ENCODE measurements at places on chromosomes 16 and 17.

- H3K36me3 ChIP-seq: no peaks in the 10 kb centered on the region
- no peak overlapping the region for H3K27ac ChIP-seq
- no peak for DNase-seq
- no peak overlapping the region for H3K4me3 ChIP-seq
- H3K27me3 ChIP-seq: no peaks in the 10 kb centered on the region
Measured at GRCh38 chr17:64202683-64203344, 60.2 kb downstream of the TEX2 start.

DNA sequence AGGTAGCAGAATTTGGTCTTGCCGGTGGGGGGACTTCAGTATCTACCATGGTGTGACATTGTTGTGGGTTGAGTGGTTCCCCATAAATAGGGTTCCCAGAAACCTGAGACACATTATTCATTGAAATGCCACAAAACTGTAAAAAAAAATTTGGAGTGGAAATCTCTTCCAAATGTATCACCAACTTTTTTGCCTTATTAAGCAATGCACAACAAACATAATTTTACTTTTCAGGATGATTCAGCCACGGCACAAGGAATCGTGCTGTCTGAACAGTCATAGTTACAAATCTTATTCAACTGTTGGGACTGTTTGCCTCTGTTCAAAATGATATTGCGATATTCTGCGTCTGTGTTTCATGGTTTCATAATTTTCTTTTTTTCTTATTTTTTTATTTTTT lies 181.2 kb downstream of the NTN1 start:
- no peaks in the 10 kb centered on the region for H3K36me3 ChIP-seq
- no peak for DNase-seq
- H3K4me3 ChIP-seq: no peak overlapping the region
- no peak overlapping the region for H3K27ac ChIP-seq

- no peaks in the 10 kb centered on the region for H3K36me3 ChIP-seq
- H3K4me1 ChIP-seq: no peaks in the 10 kb centered on the region
- no peak overlapping the region for H3K27ac ChIP-seq
- no peaks in the 10 kb centered on the region for H3K27me3 ChIP-seq
Measured at GRCh38 chr17:80577876-80578570, 33.4 kb downstream of the RPTOR start.

- no peak overlapping the region for H3K27ac ChIP-seq
- no peak for DNase-seq
- H3K4me1 ChIP-seq: no peaks in the 10 kb centered on the region
Measured at GRCh38 chr17:31171701-31172100, 76.9 kb downstream of the NF1 start.

GRCh38 chr17:4541328-4542002 lies 13.7 kb downstream of the MYBBP1A start:
- H3K27ac ChIP-seq: peak overlapping the region; percentile 37
- no peak for DNase-seq
- no peaks in the 10 kb centered on the region for H3K27me3 ChIP-seq
- H3K36me3 ChIP-seq: peaks cover 88% of the 10 kb centered on the region

GRCh38 chr17:50322271-50322670 lies 23.7 kb upstream of the XYLT2 start:
- H3K27ac ChIP-seq: no peak overlapping the region
- peaks cover 21% of the 10 kb centered on the region for H3K4me1 ChIP-seq
- DNase-seq: no peak
- H3K27me3 ChIP-seq: no peaks in the 10 kb centered on the region
- H3K4me3 ChIP-seq: no peak overlapping the region
- no peaks in the 10 kb centered on the region for H3K36me3 ChIP-seq

GRCh38 chr16:77406680-77407079 lies 28.2 kb downstream of the ADAMTS18 start:
- H3K36me3 ChIP-seq: no peaks in the 10 kb centered on the region
- H3K4me1 ChIP-seq: no peaks in the 10 kb centered on the region
- no peaks in the 10 kb centered on the region for H3K27me3 ChIP-seq
- no peak for DNase-seq
- H3K27ac ChIP-seq: no peak overlapping the region

DNA sequence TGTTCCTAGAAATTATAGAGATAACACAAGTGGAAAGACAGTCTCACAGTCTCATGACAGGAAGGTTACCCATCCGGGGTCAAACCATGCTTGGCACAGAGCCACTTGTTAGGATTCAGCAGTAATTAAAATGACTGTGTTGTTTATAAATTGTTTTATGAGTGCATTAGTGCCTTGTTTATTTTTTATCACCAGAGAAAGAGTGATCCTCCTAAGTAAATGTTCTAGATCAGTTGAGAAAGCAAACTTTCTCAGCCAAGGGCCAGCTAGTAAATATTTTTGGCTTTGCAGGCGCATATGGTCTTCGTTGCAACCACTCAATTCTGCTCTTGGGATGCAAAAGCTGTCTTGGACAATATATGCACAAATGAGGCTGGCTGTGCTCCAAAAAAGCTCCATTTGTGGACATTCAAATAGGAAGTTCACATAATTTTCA lies 253.9 kb upstream of the CACNG5 start:
- H3K36me3 ChIP-seq: no peaks in the 10 kb centered on the region
- no peak overlapping the region for H3K4me3 ChIP-seq
- no peaks in the 10 kb centered on the region for H3K27me3 ChIP-seq

GRCh38 chr16:12435018-12435417 lies 368.7 kb downstream of the CPPED1 start:
- no peaks in the 10 kb centered on the region for H3K4me1 ChIP-seq
- no peak for DNase-seq
- no peaks in the 10 kb centered on the region for H3K27me3 ChIP-seq

DNA sequence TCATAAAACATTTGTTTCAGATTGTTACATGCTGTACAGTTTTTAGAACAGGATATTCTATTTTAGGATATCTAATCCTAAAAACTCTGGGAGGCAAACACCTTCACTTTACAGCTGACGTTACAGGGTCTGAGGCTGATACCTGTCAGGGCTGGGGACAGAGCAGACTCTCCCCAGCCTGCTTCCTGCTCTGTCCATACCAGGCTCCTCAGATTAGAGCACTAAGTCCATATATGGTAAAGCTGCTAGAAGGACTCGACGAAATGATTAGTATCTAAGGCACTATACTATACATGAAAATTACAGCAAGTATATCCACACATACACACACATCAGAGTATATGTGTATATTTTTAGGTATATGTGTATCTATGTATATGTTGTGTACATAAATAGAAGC lies 125.2 kb downstream of the ZFHX3 start:
- DNase-seq: no peak
- H3K4me1 ChIP-seq: peaks cover 15% of the 10 kb centered on the region
- no peak overlapping the region for H3K27ac ChIP-seq
- no peaks in the 10 kb centered on the region for H3K27me3 ChIP-seq

DNA sequence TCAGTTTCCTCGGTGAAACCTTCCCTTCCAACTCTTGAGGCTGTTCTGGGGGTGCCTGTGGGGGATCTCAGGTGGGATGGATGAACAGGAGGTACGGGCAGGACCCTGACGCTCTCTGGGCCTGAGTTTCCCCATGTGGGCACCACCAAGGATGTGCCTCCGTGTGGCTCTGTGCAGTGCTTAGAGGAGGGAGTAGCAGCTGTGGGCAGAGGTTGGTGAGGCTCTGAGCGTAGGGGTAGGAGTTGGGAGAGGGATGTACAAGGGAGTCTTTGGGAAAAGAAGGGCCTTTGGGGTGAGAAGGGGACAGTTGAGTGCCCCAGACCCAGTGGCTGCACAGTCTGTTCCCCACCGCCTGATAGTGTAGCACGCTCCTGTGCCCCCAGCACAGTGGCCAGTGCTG lies 59.1 kb downstream of the SNX20 start:
- DNase-seq: no peak
- H3K4me1 ChIP-seq: peaks cover 12% of the 10 kb centered on the region
- no peak overlapping the region for H3K27ac ChIP-seq
- H3K27me3 ChIP-seq: no peaks in the 10 kb centered on the region
- H3K36me3 ChIP-seq: no peaks in the 10 kb centered on the region

DNA sequence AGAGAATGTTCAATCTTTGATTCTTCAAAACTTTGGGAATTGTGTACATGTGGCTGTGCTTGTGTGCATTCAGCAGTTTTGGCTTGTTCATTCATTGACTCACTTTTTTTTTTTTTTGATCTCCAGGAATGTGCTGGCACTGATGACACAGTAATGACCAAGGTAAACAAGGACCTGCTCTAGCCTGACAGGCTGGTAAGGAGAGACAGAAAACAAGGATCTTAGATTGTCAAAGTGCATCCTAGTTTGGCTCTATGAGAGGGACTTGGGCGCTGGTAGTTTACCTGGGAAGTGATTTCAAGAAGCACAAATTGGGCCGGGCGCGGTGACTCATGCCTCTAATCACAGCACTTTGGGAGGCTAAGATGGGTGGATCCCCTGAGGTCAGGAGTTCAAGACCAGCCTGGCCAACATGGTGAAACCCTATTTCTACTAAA lies 233.1 kb upstream of the WSCD1 start:
- H3K27ac ChIP-seq: no peak overlapping the region
- no peak overlapping the region for H3K4me3 ChIP-seq
- no peaks in the 10 kb centered on the region for H3K27me3 ChIP-seq

DNA sequence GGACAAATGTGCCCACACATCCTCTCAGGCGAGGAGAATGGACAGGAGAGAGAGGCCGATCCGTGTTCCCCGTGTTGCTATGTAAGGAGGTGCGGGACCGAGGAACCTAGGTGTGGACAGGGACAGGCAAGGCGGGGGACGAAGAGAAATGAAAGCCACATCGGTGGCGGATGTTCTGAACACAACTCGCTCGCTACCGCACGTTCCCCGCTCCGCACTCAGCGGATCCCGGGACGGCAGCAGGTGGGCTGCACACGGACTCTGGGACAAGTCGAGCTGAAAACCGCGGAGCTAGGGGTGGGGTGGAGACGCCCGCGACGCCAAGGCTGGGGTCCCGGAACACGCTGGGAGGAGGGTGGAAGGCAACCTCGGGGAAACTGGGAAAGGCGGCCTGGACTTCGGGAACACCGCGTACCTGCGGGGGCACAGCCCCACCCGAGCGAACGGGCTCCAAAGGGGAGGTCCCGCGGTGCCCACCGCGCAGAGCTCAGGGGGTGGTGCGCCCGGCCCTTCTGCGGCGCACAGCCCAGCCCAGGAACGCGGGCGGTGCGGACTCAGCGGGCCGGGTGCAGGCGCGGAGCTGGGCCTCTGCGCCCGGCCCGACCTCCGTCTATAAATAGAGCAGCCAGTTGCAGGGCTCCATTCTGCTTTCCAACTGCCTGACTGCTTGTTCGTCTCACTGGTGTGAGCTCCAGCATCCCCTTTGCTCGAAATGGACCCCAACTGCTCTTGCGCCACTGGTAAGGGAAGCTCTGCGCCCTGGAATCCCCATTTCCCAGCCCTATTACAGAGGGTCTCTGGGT lies at the start of gene MT1E:
Gene MT1E (plus strand): TSS at position 642 of the 803 bp plus-strand sequence. CDS start 71 bp downstream, at position 713.
- peak within 1 kb of the TSS; percentile 62 for H3K4me3 ChIP-seq
- peaks cover 28% of the 10 kb centered on the region for H3K4me1 ChIP-seq
- no peaks in the 10 kb centered on the region for H3K27me3 ChIP-seq
- H3K27ac ChIP-seq: peak within 1 kb of the TSS; percentile 90

GRCh38 chr17:66964930-66965800 lies 658 bp downstream of the CACNG4 start:
- peaks cover 29% of the 10 kb centered on the region for H3K4me1 ChIP-seq
- H3K4me3 ChIP-seq: peak overlapping the region; percentile 52
- H3K27me3 ChIP-seq: peaks cover 95% of the 10 kb centered on the region
- no peak for DNase-seq
- H3K27ac ChIP-seq: no peak overlapping the region
- H3K36me3 ChIP-seq: no peaks in the 10 kb centered on the region

GRCh38 chr17:8739097-8739496 lies 5.5 kb downstream of the CCDC42 start:
- no peaks in the 10 kb centered on the region for H3K36me3 ChIP-seq
- DNase-seq: no peak
- H3K27me3 ChIP-seq: no peaks in the 10 kb centered on the region
- no peak overlapping the region for H3K4me3 ChIP-seq

DNA sequence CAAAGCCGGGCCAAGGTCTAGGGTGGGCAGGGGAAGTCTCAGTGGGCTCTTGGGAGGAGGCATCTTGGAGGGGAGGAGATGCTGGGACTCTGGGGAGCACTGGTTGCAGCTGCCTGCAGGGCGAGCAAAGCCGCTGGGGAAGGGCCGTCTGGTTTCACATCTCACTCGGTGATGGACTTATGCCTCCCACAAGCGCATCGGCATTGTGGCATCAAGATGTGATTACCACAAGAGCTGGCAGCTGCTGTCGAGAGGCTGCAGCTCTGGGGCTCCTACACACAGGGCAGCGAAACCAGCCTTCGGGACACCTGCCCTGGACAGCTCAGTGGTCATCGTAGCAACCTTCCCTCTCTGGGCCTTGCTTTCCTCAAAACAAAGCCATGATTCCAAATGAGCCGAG lies 3.1 kb upstream of the KCNJ12 start:
- H3K4me3 ChIP-seq: no peak overlapping the region
- no peak for DNase-seq
- H3K27ac ChIP-seq: no peak overlapping the region
- peaks cover 34% of the 10 kb centered on the region for H3K4me1 ChIP-seq
- no peaks in the 10 kb centered on the region for H3K36me3 ChIP-seq

GRCh38 chr17:52147431-52147830 lies 11.1 kb downstream of the CA10 start:
- peaks cover 5% of the 10 kb centered on the region for H3K4me1 ChIP-seq
- no peaks in the 10 kb centered on the region for H3K36me3 ChIP-seq
- H3K4me3 ChIP-seq: no peak overlapping the region
- no peak overlapping the region for H3K27ac ChIP-seq
- H3K27me3 ChIP-seq: no peaks in the 10 kb centered on the region

DNA sequence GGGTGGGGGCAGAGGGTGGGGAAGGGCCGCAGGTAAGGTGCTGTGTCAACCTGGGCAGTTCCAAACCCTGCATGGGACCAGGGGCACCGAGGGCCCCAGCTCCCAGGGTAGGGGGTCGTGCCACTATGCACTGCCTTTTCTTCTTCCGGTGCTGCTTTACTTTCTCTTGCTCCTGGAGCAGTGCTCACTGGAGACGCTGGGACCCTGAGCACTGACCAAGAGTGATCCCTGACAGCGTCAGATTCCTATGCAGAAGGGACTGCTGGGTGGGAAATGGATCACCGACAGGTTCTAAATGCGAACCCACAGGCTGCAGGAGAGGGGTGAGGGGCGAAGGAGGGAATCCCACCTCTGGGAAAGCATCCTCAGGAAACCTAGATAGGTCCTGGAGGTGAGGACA lies 470.1 kb downstream of the SOX9 start:
- H3K27ac ChIP-seq: peak overlapping the region; percentile 58
- peak overlapping the region; percentile 79 for H3K4me3 ChIP-seq
- no peaks in the 10 kb centered on the region for H3K36me3 ChIP-seq
- DNase-seq: no peak
- H3K27me3 ChIP-seq: peaks cover 33% of the 10 kb centered on the region

- no peaks in the 10 kb centered on the region for H3K36me3 ChIP-seq
- no peaks in the 10 kb centered on the region for H3K27me3 ChIP-seq
- DNase-seq: no peak
- H3K27ac ChIP-seq: peak overlapping the region; percentile 99
Measured at GRCh38 chr16:24540602-24541210, 1.3 kb downstream of the RBBP6 start.
